ENCODE measurements at places on chromosomes 11 and 22.

DNA sequence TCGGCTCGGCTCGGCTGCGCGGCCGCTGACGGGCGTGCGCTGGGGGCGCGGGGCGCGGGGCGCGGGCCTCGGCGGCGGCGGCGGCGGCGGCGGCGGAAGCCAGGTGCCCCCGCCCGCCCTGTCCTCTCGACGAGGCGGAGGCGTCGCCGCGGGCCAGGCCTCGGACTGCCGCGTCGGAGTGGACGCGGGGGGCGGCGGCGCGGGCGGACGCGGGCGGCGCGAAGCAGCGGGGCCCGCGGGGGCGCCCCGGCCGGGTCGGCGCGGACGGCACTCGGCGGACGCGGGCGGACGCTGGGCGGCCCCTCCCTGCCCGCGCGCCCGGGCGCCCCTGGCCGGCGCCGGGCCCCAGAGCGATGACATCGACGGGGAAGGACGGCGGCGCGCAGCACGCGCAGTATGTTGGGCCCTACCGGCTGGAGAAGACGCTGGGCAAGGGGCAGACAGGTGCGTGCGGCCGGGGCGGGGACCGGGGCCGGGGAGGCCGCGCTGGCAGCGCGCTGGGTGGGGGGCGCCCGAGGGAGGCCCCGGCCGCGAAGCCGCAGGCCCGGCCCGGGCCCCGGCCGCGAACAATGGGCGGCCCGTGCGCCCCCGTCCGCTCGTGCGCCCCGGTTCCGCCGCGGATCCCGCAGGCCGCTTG lies at the start of gene BRSK2:
Gene BRSK2, plus strand, starts transcription at position 3 of the 637 bp plus-strand sequence. Its CDS starts 351 bp downstream, at position 354.
- DNase-seq: no peak

GRCh38 chr11:122616718-122617117 lies 38.8 kb upstream of the UBASH3B start:
- DNase-seq: no peak

- DNase-seq: no peak
Measured at GRCh38 chr22:20621162-20621561, 113.8 kb downstream of the MED15 start.

- DNase-seq: no peak
Measured at GRCh38 chr11:131372234-131372962, 2.0 kb downstream of the NTM start.

DNA sequence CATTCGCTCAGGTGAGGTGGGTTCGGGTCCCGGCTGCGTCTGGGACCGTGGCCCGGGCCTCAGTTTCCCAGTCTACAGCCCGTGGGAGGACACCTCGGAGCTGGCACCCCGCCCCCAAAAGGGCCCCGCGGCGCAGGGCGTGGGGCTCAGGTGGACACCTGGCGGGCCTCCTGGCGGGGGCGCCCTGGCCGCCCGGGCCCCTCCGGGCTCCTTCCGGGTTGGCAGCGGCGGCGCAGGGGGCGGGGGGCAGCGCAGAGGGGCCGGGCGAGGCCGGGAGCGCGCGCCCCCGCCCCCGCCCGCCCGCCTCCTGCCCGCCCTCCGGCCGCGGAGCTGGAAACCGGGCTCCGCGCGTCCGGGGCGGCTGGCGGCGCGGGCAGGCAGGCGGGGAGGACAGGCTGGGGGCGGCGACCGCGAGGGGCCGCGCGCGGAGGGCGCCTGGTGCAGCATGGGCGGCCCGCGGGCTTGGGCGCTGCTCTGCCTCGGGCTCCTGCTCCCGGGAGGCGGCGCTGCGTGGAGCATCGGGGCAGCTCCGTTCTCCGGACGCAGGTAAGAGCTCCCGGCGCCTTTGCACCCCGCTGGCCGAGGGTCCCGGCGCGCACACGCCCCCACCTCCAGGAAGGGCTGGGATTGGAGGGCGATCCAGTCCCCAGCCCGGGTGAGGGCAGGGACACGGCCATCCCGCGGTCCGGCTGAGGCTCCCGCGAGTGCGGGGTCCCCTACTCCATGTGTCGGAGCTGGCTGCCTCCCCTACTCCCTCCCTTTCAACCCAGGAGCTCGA lies at the start of gene EMID1:
Gene EMID1, plus strand, starts transcription at position 303 of the 778 bp plus-strand sequence. Its CDS starts 143 bp downstream, at position 446.
- peak; percentile 32 for DNase-seq

GRCh38 chr11:27649800-27650199 lies 50.5 kb downstream of the BDNF start:
- no peak for DNase-seq

DNA sequence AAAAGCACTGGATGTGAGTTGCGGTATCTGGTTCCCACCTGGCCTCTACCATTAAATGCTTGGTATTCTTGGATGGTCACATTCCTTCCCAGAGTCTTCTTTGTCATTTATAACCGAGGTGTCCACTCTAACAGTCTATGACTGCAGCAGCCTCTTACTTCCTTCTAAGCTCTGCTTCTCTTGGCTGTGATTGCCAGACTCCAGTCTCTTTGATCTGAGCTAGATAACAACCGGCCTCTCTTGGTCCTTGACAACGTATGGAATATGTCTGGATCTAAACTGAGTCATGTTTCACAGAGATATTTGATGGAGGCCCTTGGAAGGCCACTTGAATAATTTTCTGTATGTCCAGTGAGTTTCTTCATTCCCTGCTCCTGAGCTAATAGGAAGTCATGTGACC lies 141.6 kb upstream of the TENM4 start:
- no peak for DNase-seq

DNA sequence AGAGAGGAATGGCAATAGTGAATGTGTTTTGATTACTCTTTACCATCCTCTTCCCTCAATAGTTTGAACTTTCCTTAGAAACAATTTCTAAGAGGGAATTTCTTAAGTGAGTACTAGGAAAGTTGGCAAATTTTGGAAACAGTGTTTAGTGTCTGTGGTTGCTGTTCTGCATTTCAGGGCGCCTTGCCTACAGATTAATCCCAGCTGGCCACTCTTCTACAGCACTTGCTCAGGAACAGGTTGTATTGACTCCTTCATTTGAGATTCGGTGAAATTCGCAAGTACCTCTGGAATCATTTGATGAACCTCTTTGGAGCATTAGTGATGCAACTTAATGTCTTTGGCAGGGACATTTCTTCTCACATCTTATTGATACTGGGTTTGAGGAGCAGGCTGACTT lies 28.3 kb downstream of the JAM3 start:
- no peak for DNase-seq

- DNase-seq: no peak
Measured at GRCh38 chr22:39175353-39176142, 23.1 kb upstream of the CBX7 start.

- no peak for DNase-seq
Measured at GRCh38 chr22:48459859-48460823, 1367.5 kb downstream of the BRD1 start.

DNA sequence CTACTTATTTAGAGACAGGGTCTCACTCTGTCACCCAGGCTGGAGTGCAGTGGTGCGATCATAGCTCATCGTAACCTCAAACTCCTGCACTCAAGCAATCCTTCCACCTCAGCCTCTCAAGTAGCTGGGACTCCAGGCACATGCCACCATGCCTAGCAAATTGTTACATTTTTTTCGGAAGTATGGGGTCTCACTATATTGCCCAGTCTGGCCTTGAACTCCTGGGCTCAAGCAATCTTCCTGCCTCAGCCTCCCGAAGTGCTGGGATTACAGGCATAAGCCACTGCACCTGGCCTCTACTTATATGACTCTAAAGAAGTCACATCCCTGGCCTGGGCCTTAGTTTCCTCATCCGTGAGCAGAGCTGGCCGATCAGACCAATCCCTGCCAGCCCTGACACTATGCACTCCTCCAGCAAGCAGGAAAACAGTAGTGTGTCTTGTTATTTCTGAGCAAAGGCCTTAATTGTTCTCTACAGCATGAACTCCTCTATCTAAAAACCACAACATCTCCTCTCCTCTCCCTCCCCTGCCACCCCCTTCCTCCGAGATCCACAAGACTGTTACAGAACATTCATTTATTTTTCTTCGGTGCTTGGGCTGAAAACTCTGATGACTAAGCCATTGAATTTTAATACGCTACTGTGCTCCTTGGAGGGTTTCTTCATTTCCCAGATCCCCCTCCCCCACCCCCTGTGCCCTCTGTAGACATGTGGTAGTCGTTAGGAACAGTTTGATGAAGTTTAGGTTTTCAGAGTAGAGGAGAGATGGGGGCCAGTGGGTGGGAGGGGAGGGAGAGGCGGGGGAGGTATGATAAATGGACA lies 91.5 kb downstream of the ABTB2 start:
- DNase-seq: no peak

DNA sequence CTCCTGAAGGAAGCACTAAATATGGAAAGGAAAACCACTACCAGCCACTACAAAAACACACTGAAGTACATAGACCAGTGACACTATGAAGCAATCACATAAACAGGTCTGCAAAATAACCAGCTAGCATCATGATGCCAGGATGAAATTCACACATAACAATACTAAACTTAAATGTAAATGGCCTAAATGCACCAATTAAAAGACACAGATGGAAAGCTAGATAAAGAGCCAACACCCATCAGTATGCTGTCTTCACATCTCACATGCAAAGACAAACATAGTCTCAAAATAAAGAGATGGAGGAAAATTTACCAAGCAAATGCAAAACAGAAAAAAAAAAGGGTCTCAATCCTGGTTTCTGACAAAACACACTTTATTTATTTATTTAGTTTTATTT lies 171.7 kb downstream of the TTC28 start:
- no peak for DNase-seq

GRCh38 chr22:39996732-39997131 lies 2.0 kb downstream of the FAM83F start:
- no peak for DNase-seq

DNA sequence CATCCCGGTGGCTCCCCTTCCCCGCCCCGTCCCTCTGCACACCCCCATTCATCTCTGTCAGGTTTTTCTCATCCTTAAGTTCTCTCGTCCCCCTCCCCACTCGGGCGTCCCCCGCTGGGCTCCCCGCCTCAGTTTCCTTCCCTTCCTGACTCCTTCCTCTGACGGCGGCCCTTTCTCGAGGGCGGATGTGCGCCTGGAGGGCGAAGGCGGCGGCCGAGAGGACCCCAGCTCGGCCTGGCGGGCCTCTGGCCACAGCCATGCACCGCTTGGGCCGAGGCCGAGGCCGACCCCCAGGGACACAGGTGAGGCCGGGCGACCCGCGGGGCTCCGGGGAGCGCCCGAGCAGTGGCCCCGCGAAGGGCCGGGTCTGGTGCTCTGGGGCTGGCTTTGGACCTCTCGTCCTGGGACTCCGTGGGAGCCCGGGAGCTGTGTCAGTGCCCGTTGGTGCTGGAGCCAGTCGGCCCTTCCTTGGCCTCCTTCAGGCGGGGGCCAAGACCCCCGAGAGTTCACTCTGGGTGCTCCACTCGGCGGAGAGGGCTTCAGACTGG lies 2.9 kb downstream of the PHLDB1 start:
- DNase-seq: no peak

DNA sequence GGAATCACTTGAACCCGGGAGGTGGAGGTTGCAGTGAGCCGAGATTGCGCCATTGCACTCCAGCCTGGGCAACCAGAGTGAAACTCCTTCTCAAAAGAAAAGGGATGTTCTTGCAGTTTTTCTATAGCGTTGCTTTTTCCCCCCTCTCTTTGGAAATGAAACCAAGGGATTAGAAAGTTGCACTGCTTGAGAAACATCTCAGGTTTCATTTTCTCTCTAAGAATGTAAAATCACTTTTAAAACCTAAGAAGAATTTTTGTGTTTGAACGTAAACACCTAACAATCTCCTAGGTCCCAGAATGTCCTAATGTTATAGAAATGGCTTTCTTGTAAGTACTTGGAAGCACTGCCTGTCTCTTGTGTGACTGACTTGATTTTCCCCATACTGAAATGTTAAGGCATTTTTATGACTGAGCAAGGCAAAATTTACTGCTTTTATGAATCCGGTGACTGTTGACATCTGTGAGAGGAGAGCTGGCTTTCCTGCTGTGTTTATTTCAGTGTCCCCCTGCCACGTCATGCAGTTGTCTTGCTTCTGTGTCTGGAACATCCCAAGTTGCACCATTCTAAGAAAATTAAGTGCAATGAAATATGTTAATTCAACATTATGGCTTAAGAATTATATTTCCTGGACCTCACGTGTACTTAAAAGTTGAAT lies 37.7 kb downstream of the NF2 start:
- no peak for DNase-seq

DNA sequence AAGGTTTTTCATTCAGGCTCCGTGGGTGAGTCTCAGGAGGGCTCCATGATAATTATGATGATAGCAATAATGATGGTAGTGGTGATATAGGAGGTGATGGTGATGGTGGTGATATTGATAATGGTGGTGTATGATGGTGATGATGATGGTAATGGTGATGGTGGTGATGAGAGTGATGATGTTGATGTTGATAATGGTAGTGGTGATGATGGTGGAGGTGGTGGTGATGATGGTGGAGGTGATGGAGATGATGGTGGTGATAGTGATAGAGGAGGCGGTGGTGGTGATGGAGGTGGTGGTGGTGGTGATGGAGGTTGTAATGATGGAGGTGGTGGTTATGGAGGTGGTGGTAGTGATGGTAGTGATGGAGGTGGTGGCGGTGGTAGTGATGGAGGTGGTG lies 79.4 kb downstream of the MPPED1 start:
- no peak for DNase-seq

- DNase-seq: no peak
Measured at GRCh38 chr11:79092791-79093353, 348.0 kb downstream of the TENM4 start.

GRCh38 chr11:876545-876944 lies 33.9 kb downstream of the TSPAN4 start:
- no peak for DNase-seq

GRCh38 chr11:111549196-111549868 lies 8.8 kb downstream of the LAYN start:
- no peak for DNase-seq

- no peak for DNase-seq
Measured at GRCh38 chr11:102591160-102591718, 33.9 kb downstream of the MMP20 start.

DNA sequence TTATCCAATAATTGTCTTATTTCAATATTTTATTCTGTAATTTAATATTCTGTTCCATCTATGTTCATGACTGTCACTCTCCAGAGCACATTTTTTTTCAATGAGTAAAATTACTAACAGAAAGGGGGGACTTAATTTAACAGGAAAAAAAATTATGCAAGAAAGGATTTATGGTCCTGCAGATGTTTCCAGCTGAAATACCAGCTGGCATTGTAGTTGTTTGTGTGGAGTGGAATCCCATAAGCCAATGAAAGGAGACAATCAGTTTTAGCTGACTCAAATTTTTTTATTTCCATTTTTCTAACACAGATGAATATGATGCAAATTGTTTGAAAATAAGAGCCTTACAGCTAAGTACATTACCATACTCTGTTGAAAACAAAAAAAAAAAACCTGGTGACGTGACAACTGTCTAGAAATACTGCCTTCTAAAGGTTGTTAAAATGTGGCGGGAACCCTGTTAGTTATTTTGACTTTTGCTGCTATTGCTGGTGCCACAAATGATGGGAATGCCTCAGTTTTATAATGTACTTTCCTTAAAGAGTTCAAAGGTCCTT lies 389.1 kb downstream of the ETS1 start:
- DNase-seq: no peak

GRCh38 chr11:10453261-10453660 lies 1.8 kb upstream of the AMPD3 start:
- DNase-seq: no peak

GRCh38 chr11:7612661-7613393 lies 60.5 kb downstream of the CYB5R2 start:
- no peak for DNase-seq

GRCh38 chr22:49779853-49780697 lies 47.6 kb downstream of the BRD1 start:
- no peak for DNase-seq

All from activated CD8-positive, alpha-beta T cell treated with anti-CD3 and anti-CD28 coated beads, Interleukin-2, amount 10 ng/mL, durations not matched to agents 7 days and 5 days (primary cell).